ENCODE measurements at places on chromosomes 2 and 18.

DNA sequence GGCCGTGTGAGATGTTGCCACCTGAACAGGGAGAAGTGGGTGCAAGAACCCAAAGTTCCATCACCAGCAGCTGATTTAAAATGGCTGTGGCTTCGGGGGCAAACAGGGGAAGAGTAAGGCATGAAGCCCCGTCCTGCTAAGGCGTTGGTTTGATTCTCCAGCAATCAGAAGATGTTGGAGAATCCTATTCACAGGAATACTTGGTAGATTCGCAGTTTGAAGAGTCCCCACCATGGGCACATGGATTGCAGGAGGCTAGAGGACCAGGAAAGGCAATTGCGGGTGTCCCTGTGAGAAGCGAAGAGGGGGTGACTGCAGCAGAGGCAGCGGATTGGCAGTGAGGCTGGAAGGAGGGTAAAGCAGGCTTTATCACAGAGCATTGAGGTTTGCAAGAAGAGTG is 46.6 kb upstream of the TXNDC2 start:
- DNase-seq, result no peak

GRCh38 chr18:3819961-3820360 is 370.0 kb downstream of the TGIF1 start:
- no peak for DNase-seq

DNA sequence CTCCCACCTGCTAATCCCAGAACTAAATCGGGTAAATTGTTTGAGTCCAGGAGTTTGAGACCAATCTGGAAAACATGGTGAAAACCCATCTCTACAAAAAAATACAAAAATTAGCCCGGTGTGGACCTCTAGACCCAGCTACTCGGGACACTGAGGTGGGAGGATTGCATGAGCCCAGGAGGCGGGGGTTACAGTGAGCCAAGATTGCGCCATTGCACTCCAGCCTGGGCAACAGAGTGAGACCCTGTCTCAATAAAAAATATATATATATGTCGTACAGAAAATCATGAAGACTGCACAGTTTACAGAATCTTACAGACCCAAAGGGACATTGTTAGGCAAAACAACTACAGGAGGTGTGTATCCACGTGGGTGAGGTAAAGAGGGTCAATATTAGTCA is 4.0 kb upstream of the DPY30 start:
- no peak for DNase-seq

DNA sequence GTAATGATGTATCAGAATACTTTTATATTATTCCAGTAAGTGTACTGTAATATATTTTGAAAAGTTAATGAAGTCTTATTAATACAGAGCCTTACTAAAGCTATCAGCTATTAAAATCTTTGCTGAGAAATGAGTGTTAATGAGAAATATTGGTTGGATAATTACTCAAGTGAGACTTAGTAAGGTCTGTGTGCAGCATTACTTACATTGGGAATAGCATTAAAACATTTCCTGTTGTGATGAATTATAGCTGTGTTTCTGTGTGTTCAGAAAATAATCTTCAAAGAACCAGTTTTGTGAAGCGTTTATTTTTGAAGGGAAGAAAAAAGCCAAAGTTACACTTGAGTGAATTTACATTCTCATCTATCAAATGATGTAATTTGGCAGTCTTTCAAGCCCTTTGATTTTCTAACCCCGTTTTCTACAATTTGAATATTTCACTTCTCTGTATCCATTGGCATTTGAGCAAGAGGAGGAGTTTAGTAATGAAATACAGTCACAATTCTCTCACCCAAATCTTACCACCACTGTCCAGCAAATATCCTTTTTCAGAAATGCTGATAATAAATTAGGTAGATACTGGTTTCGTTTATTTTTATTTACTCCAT is 123.5 kb upstream of the BOD1L2 start:
- DNase-seq, result no peak
